ENCODE measurements at places on chromosomes 5 and 9. TPM values are rescaled to one million over a fixed set of nuclear protein-coding genes. Genes with fewer than 3 reads are reported as not detected.

PKD2L2 gene
- 2.4 TPM for total RNA-seq

SLCO6A1 gene
- total RNA-seq, result 2.9 TPM

BARHL1 gene
- not detected for total RNA-seq

DNA sequence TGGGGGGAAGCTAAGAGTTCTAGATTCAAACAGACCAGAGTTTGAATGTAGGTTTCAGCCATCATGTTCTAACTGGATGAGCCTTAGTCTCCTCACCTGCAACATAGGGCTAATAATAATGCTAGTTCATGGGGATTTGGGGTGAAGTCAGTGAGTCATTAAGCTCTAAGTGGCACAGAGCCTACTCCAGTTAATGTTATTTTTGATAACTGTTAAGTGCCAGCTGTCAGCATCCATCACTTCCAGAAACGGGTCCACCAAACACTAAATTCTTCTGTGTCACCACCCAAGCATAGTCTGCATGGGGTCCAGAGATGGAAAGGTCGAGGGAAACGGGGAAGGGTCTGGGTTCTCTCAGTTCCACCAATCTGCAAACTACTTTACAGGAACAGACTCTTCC, 1.8 kb upstream of the TSC1 start:
- DNase-seq, result no peak

- peak; percentile 59 for DNase-seq
Observed at GRCh38 chr5:177142098-177142611, 8.6 kb downstream of the NSD1 start.

DNA sequence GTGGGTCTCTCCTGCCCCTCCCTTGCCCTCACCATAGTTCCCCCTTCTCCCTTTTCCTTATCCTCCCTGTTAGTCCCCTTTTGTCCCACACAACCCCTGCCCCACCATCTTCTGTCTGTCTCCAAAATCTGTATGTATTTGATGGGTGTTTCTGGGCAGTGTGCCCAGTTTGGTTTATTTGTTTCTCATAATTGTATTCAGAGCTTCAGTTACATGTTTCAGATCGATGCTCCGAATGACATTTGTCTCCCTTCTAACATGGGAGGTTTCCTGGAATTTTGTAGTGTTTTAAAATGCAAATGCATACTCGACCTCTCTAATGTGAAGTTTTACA, 22.2 kb downstream of the FBXL7 start:
- DNase-seq, result peak; percentile 12

GRCh38 chr9:97749928-97750327, 52.8 kb upstream of the XPA start:
- DNase-seq, result no peak

GRCh38 chr9:21615446-21615845, 133.3 kb upstream of the IFNE start:
- DNase-seq, result no peak

LTC4S gene
- total RNA-seq, result 4.1 TPM

OR2V2 gene
- 2.4 TPM for total RNA-seq

- no peak for DNase-seq
Observed at GRCh38 chr5:65625743-65626142, 916 bp downstream of the SHLD3 start.

RGMB gene
- 10.6 TPM for total RNA-seq

SH3GL2 gene
- total RNA-seq, result 3.6 TPM

DNA sequence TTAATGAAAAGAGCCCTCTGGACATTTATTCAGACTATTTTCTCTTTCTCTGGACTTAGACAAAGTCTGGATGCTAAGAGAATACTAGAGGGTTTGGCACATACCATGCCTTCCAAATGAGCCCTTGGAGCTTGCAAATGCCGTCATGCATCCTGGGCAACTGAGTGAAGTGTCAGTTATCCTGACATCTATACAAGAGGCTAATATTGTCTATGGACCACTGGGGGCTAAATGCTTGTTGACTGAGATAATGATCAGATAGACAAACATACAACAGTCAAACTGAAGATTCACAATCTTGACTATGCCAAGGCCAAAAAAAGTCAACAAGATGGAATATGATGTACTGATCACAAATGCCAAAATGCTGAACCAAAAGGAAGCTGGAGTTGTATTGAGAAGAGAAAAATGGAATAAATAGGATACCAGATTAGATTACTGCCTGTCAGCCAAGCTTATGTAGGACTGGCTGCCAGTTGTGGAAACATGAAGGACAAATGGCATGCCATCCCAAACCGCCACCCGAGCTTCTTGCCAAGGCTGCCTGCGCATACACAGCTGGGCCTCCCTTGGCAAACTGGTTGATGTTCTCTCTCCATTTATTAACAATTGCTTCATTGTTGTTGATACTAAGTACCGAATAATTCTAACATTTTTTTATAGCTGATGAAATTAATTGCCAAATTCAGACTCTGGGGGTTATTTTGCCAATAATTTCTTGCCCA, 240.1 kb upstream of the GRAMD2B start:
- no peak for DNase-seq

DNA sequence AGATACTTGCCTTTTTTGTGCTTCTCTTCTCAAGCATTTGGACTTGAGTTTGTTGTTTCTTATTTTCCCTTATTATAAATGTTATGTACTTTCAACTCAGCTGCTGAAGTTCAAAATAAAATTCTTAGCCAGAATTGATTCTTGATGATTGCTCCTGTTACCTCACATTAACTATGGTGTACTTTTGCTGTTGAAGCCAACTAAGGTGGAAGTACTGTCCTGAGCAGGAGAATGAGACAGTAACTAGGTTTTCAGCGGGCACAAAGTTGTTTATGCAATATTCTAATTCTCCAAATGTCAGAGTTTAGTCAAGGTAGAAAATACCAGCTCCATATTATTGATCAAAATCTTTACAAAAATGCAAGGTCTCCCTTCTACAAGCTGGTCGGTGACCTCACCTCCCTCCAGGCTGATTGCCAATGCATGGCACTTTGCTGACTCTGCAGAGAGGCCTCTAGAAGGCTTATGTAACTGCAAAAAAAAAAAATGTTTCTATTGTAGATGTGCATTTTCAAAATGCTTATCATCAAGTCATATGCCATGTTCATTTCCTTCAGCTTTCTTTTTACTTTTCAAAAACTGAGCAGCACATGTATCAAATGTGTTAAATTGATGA, 1783.5 kb upstream of the WWC1 start:
- no peak for DNase-seq

GRCh38 chr9:13467157-13467556, 187.7 kb upstream of the MPDZ start:
- no peak for DNase-seq

GRCh38 chr9:17481565-17481964, 97.3 kb upstream of the SH3GL2 start:
- no peak for DNase-seq

DNA sequence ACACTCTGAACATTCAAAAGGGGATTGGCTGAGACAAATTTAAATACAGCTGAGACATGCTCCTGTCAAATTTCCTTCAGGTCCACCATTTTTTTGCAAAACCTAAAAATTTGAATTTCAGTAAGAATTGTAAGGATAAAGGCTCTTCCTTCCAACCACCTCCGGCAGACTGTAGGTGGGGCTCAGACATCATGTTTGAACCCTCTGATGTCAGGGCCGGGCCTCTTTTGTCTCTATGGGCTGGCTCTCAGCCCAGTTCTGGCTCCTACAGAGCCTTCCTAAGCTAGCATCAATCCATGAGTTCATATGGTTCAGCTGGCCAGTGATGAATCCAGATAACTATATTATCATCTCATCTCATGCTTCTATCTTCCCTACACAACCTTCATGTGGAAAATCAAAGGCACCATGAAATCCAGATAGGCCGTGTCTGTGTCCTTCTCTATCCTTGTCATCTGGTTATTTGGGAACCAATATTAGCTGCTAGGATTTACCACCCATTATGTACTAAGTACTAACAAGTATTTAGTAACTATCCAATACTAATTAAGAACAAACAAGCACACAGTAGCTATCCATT, 44.2 kb downstream of the NIPSNAP3B start:
- peak; percentile 87 for DNase-seq

- DNase-seq, result no peak
Observed at GRCh38 chr9:91359083-91359482, 2.6 kb downstream of the AUH start.

RFESD gene
- 4.3 TPM for total RNA-seq

C9orf50 gene
- total RNA-seq, result 1.2 TPM

TPPP gene
- 1.9 TPM for total RNA-seq

DNA sequence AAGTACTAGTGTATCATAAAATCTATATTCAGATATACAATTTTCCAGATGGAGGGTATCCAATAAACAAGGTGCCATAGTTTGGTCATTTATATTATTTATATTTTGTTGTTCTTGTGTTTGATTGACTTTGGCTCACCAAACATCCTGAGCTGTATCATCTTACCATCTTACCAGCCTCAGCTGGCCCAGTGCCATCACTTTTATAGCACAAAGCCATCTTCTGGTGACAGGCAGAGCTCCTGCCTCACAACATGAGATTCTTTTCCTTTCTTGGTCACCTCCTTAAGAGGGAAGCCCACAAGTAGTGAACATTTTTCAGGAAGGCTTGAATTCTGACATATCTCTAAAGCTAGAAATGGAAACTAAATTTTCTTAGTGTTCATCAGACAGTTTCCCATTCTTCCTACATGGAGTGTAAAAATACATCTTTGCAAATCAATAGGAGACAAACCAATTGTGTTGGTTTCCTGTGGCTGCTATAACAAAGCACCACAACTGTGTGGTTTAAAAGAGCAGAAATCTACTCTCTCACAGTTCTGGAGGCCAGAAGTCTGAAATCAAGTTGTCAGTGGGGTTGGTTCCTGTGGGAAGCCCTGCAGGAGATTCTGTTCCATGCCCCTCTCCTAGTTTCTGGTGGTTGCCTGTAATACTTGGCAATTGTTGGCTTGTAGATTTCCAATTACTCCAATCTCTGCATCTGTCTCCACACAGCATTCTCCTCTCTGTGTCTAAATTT, 341.8 kb downstream of the MAN2A1 start:
- DNase-seq, result no peak

DNA sequence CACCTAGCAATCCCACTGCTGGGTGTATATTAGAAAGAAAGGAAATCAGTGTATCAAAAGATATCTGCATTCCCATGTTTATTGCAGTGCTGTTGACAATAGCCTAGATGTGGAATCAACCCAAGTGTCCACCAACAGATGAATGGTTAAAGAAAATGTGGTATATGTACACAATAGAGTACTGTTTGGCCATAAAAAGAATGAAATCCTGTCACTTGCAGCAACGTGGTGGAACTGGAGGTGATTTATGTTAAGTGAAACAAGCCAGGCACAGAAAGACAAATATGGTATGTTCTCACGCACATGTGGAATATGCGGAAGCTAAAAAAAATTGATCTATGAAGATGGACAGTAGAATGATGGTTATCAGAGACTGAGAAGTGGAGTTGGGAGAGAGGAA, 221.6 kb upstream of the DAP start:
- DNase-seq, result peak; percentile 14

- no peak for DNase-seq
Observed at GRCh38 chr9:131622523-131622922, 77.2 kb downstream of the PRRT1B start.

GRCh38 chr5:132498152-132498551, 7.6 kb upstream of the IRF1 start:
- no peak for DNase-seq

- DNase-seq, result no peak
Observed at GRCh38 chr9:113616621-113617496, 153.3 kb downstream of the RGS3 start.

IFNW1 gene
- 0.48 TPM for total RNA-seq

RABGAP1 gene
- 226 TPM for total RNA-seq

DNA sequence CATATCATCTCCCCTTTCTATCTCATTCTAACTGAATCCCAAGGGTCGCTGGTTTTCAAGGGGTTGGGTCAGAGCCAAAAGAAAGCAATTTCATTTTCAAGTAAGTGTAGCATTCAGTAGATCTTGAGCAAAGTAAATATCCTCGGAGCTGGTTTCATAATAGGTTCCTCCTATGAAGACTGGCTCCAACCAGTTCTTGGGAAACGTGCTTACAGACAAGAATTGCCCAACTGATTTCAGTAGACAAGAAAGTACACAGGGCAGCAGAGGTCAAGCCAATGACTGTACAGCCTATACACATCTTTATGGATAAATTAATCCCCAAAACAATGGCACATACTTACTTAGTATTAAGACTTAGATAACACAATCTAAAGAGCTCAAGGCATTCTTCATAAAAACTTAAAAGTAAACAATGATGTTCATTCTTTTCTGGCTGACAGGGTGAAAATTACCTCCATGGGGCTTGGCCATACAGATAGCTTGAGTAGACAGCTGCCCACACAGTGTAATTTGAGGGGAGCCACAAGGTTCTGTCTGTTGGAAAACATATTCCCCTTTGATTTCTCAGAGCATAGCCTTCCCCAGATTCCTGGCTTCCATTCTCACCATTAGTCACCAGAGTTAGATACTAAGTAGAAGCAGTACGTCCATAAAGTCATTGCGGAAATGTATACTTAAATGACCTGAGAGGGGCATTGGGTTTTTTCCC, 163.9 kb downstream of the ARRDC3 start:
- peak; percentile 69 for DNase-seq

DNA sequence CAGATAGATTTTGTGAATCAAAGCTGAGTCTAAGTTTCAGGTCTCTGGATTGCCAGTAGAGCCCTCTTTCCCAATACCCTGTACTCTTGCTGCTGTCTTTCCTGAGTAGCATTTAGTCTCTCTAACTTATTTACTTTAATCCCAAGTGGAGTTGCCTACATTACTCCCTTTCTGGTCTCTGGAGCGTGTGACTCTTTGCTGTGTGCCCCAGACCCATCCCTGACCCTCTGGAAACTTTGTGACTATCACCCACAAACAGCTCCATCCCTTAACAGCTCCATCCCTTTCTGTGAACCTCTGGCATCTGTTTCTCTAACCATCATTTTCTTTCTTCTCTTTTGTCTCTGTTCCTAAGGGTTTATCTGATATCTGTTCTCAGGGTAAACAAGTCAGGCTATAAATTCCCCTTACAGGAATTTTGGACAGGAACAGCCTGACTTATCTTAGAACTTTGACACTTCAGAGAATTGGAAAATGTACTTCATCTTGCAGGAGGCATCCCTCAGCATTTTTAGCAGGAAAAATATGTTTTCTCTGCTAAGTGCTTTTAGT, 1167.1 kb upstream of the SEMA6A start:
- peak; percentile 1 for DNase-seq

- no peak for DNase-seq
Observed at GRCh38 chr5:119402555-119402954, 46.7 kb downstream of the TNFAIP8 start.

DNA sequence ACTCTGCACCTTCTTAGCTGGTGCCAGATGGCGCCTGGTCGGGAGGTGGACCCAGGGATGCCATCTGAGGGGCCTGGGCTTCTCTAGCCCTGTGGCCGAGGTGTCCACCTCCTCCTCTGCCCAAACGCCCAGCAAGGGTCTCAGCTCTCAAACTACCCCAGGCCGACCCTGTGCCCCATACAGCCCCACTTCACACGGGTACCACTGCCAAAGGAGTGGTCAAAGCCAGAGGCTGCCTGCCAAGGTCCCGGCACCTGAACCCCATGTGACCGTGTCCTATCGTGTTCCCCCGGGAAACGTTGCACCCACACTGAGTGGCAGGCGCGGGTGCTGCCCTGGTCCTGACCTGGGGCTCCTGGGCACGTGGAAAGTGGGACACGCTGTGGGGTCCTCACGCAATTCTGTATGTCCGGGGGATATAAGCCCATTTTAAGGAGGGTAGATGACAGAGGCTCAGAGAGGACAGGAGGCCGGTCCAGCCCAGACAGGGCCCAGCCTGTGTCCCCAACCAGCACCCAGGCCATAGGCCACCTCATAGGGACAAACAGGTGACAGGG, 1.9 kb downstream of the ENTPD8 start:
- DNase-seq, result no peak

All from umbilical cord (tissue), 2 donors.